Activated naive CD8-positive, alpha-beta T cell treated with anti-CD3 and anti-CD28 coated beads, Interleukin-2, amount 10 ng/mL, durations not matched to agents 7 days and 5 days (primary cell): ENCODE measurements at places on chromosomes 7 and 10. TPM values are rescaled to one million over a fixed set of nuclear protein-coding genes. Genes with fewer than 3 reads are reported as not detected.

- DNase-seq, result no peak
- H3K4me1 ChIP-seq, result peaks cover 14% of the 10 kb centered on the region
- H3K27ac ChIP-seq, result no peak overlapping the region
- peaks cover 3% of the 10 kb centered on the region for H3K36me3 ChIP-seq
Measured at GRCh38 chr10:16950656-16951601, 133.7 kb upstream of the RSU1 start.

The MYL7 gene
- total RNA-seq, result not detected

The LIPK gene
- total RNA-seq, result not detected

DNA sequence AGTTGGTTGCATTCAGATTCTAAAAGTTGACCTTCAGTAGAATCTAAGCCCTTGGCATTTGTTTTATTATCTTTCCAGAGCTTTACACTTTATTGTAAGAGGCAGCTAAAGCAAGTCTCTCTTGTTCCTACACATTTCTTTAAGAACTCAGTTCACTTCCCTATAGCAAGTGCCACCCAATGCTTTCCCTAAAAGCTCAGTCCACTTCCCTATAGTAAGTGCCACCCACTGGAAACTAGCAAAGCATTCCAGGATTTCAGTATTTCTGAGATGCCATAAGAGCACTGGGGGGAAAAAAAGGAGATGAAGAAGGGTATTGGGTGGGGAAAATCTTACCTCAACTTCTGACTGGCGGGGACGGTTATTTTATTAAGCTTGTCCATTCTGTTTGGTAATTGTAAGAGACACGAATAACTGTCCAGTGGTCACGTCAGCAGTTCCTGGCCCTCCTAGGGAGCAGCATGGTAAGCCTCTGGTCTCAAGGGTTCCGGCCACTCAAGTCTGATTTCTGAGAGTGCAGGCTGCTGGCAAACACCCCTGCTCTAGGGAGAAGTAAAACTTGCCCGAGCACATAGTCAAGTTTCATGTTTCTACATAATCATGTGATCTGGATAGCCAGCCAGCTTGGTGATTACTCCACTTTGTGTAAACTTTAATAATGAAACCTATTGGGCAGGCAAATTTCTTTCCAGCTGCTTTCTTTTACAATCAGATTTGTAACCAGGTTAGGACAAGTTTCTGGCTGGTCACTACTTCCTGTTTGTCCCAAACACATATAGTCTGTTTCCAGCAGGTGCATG is at the start of gene BLNK:
BLNK (minus strand) TSS at position 554 of the 800 bp plus-strand sequence; CDS start at position 383, 171 bp downstream.
- no peak within 1 kb of the TSS for H3K27ac ChIP-seq
- H3K27me3 ChIP-seq, result peaks cover 7% of the 10 kb centered on the region
- no peaks in the 10 kb centered on the region for H3K4me1 ChIP-seq
- DNase-seq, result no peak
- no peak within 1 kb of the TSS for H3K4me3 ChIP-seq

DNA sequence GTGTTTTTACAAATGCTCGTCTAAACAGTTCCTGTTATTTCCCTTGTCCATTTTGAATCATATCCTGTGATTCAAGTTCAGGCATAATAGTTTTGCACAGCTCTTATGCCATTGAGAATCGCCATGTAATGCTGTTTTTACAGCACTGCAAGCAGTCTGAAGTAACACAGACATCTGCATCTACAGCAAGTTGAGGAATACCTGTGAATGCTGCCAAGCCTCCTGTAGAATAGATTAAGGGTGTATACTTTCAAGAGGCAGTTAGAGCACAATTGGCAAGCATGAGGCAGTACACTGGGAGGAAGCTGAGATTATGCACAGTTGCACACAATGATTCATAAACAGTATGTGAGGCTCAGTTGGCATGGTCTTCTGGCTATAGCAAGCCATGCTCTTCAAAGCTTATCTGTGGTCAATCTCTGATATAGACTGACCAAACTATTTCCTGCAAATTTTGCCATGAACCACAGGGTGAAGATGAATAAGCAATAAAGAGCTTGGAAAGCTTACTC is 121.9 kb upstream of the AKR1E2 start:
- DNase-seq, result no peak
- peaks cover 35% of the 10 kb centered on the region for H3K27me3 ChIP-seq
- H3K27ac ChIP-seq, result no peak overlapping the region

The GPR158 gene
- total RNA-seq, result not detected

- no peaks in the 10 kb centered on the region for H3K36me3 ChIP-seq
- no peak overlapping the region for H3K4me3 ChIP-seq
Measured at GRCh38 chr7:102175423-102176170, 111.1 kb upstream of the SH2B2 start.

- H3K4me3 ChIP-seq, result peak overlapping the region; percentile 53
- no peaks in the 10 kb centered on the region for H3K27me3 ChIP-seq
- H3K4me1 ChIP-seq, result peaks cover 28% of the 10 kb centered on the region
- H3K27ac ChIP-seq, result no peak overlapping the region
- peaks cover 10% of the 10 kb centered on the region for H3K36me3 ChIP-seq
Measured at GRCh38 chr7:17302575-17303142, 4.2 kb downstream of the AHR start.

- no peak for DNase-seq
- H3K36me3 ChIP-seq, result no peaks in the 10 kb centered on the region
- H3K27ac ChIP-seq, result no peak overlapping the region
- no peaks in the 10 kb centered on the region for H3K4me1 ChIP-seq
Measured at GRCh38 chr10:130713135-130713534, 576.9 kb downstream of the GLRX3 start.

The CHAT gene
- not detected for total RNA-seq

GRCh38 chr10:35546824-35547225 is 58.3 kb upstream of the GJD4 start:
- DNase-seq, result no peak
- peaks cover 16% of the 10 kb centered on the region for H3K36me3 ChIP-seq
- no peak overlapping the region for H3K4me3 ChIP-seq
- no peak overlapping the region for H3K27ac ChIP-seq

The SRRM3 gene
- total RNA-seq, result not detected

- no peaks in the 10 kb centered on the region for H3K27me3 ChIP-seq
- DNase-seq, result no peak
- H3K4me1 ChIP-seq, result peaks cover 1% of the 10 kb centered on the region
- no peak overlapping the region for H3K4me3 ChIP-seq
Measured at GRCh38 chr10:24751716-24752115, 28.0 kb upstream of the ARHGAP21 start.

The RPEL1 gene
- total RNA-seq, result not detected

The IFIT1B gene
- not detected for total RNA-seq

The DNAH11 gene
- total RNA-seq, result 0.25 TPM

- no peaks in the 10 kb centered on the region for H3K27me3 ChIP-seq
- H3K4me1 ChIP-seq, result peaks cover 9% of the 10 kb centered on the region
- H3K36me3 ChIP-seq, result peaks cover 11% of the 10 kb centered on the region
- H3K4me3 ChIP-seq, result no peak overlapping the region
- no peak for DNase-seq
- no peak overlapping the region for H3K27ac ChIP-seq
Measured at GRCh38 chr10:74929197-74929596, 102.8 kb downstream of the KAT6B start.

DNA sequence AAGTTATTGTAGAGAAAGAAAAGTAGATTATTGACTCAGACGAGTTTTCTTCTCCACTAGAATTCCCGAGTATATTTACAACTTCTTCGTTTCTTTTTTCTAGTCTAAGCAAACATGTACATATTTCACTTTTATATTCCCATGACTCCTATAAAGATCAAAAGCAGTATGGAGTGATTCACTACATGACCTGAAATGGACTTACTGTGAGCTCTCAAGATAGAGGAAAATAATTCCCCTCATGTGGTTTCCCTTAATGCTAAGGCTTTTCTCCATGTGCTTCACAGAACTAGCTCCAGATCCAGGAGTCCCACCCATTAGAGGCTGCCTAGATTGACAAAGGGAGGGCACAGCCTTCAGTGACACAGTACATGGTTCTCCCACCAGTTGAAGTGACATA is 823.1 kb upstream of the LRRTM3 start:
- no peaks in the 10 kb centered on the region for H3K27me3 ChIP-seq
- H3K36me3 ChIP-seq, result no peaks in the 10 kb centered on the region
- no peak for DNase-seq

GRCh38 chr10:130175074-130175473 is 38.9 kb downstream of the GLRX3 start:
- DNase-seq, result no peak
- peaks cover 20% of the 10 kb centered on the region for H3K4me1 ChIP-seq
- no peak overlapping the region for H3K27ac ChIP-seq
- peaks cover 34% of the 10 kb centered on the region for H3K36me3 ChIP-seq
- peaks cover 2% of the 10 kb centered on the region for H3K27me3 ChIP-seq
- H3K4me3 ChIP-seq, result no peak overlapping the region

DNA sequence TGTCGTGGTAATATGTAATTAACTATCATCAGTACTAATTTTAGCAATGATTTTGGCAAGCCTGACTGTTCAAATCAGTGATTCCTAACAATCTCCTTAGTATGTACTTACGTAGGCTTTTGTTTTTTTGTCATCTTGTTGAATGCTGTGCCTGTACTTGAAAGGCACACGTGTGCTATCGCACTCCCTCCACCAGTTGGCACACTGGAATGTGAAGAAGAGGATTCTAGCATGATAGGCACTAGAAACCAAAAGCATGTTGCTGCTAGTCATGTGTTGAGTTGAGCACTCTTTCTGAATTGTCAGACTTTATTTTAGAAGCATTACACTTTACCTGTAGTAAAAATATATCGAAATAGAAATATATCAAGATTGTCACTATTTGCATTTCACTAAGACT is 59.1 kb downstream of the TASOR2 start:
- no peak overlapping the region for H3K4me3 ChIP-seq
- peaks cover 33% of the 10 kb centered on the region for H3K36me3 ChIP-seq
- no peaks in the 10 kb centered on the region for H3K27me3 ChIP-seq
- no peak overlapping the region for H3K27ac ChIP-seq
- DNase-seq, result no peak

GRCh38 chr10:71569775-71570588 is 149.6 kb downstream of the C10orf105 start:
- DNase-seq, result peak; percentile 73
- peaks cover 4% of the 10 kb centered on the region for H3K4me1 ChIP-seq
- peaks cover 3% of the 10 kb centered on the region for H3K27me3 ChIP-seq
- H3K27ac ChIP-seq, result no peak overlapping the region
- H3K36me3 ChIP-seq, result no peaks in the 10 kb centered on the region

GRCh38 chr10:43802988-43803696 is 154.5 kb upstream of the ZNF32 start:
- H3K27me3 ChIP-seq, result peaks cover 14% of the 10 kb centered on the region
- no peak overlapping the region for H3K4me3 ChIP-seq
- H3K27ac ChIP-seq, result no peak overlapping the region
- DNase-seq, result no peak

The PTN gene
- total RNA-seq, result not detected

The SPACDR gene
- total RNA-seq, result 3.5 TPM

DNA sequence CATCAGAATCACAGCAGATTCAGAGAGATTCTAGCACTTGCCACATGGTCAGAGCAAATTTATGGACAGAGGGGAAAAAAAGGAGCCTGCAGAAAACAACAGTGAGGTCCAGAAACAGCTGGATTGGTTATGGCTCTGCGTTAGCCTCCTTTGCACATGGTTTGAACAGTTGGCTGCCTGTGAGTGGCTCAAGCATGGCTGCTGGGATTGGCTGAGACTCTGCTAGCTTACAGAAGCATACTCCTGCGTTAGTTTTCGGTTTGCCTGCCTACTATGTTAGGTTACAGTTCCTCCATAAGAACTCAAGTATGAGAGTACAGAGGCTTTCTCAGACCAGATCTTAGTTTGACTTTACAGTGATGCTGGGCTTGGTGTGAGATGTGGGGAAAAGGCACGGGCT is 80.7 kb upstream of the WDR11 start:
- no peaks in the 10 kb centered on the region for H3K36me3 ChIP-seq
- peaks cover 5% of the 10 kb centered on the region for H3K27me3 ChIP-seq
- no peak for DNase-seq
- no peak overlapping the region for H3K4me3 ChIP-seq
